ENCODE measurements at places on chromosomes 12 and 14. TPM values are rescaled to one million over a fixed set of nuclear protein-coding genes. Genes with fewer than 3 reads are reported as not detected.
A peak's percentile ranks its signal among the peaks of the same experiment; 100 is the strongest.

Gene DDHD1
- 10.7 TPM for total RNA-seq

DNA sequence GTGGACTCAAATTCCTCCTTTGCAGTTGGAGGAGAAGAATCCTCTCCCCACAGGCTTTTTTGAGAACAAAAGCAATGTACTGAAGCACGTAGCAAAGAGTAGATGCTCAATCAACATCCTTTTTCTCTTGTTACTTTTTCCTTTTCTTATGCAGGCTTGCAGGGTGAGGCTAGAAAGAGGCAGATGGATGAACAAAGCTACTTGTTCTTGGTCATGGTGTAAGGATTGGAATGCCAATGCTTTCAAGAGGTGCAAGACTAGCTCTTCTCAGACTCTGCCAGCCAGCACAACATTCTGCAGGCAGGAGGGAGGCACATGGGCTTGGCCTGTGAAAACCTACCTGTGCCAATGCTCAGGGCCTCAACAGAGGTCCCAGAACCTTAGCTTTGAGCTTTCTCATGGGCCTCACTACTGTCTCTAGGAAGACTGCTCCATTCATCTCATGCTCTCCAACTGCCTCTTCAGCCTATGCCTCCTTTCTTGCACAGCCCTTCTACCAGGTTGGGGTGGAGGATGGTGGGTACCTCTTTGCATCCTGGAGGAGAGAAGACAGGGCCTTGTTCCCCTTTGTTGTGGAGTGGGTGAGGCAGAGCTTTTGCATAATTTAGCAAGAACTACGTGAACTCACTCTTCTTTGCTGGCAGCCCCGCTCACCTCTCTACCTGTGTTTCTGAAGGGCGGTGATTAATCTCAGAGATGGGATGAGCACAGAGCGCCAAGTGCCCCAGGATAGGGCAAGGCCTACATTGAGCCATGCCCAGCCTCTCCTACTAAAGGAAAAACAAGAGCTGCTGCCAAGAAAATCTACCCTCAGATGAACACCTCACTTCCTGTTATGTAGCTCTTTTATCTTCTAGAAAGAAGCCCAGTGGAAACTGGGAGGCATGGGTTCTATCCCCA, 1119.7 kb downstream of the VRK1 start:
- DNase-seq: no peak

Gene OR10P1
- total RNA-seq: not detected

DNA sequence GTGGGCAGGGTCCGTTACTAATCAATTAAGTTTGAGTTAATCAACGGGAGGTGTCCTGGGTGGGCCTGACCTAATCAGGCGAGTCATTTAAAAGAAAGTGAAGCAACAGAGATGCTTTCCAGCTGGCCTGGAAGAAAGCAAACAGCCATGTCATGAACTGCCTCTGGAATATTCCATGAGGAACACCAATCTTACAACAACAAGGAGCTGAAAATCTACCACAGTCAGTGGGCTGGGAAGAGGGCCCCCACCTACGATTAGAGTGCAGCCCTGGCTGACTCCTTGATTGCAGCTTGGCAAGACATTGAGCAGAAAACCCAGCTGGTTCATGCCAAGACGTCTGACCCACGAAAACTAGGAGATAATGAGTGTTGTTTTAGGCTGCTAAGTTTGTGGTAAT, 56.2 kb downstream of the SSPN start:
- no peak for DNase-seq

- no peak for DNase-seq
Measured at GRCh38 chr12:132462788-132463187, 27.2 kb upstream of the FBRSL1 start.

GRCh38 chr12:128314611-128315010, 47.6 kb downstream of the TMEM132C start:
- no peak for DNase-seq

Gene CACNA1C
- total RNA-seq: not detected

Gene SMIM41
- total RNA-seq: not detected

- peak; percentile 24 for DNase-seq
Measured at GRCh38 chr12:93442411-93443340, 929 bp upstream of the UBE2N start.

DNA sequence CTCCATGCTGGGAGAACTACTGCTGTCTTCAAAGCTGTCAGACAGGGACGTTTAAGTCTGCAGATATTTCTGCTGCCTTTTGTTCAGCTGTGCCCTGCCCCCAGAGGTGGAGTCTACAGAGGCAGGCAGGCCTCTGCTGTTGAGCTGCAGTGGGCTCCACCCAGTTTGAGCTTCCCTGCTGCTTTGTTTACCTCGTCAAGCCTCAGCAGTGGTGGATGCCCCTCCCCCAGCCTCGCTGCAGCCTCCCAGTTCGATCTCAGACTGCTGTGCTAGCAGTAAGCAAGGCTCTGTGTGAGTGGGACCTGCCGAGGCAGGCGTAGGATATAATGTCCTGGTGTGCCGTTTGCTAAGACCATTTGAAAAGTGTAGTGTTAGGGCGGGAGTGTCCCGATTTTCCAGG, 31.4 kb upstream of the RFX4 start:
- DNase-seq: peak; percentile 8

DNA sequence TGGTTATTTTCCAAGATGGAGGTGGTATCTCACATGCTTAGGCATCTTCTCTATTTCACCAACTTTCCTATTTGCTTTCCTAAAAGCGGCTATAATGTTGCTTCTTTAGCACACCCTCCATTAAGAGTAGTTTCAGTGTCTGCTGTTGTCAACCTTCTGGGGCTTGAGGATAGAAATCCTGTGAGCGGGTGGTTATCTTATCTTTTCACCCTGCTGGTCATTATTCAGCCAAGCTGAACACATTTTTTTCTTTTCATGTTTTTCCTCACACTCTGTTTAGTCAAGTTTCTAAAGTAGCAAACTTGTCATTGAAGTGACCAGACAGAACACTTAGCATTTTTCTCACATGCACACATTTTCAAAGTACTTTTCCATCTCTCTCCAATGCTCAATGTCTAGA, 104.5 kb downstream of the SLC8A3 start:
- DNase-seq: no peak

DNA sequence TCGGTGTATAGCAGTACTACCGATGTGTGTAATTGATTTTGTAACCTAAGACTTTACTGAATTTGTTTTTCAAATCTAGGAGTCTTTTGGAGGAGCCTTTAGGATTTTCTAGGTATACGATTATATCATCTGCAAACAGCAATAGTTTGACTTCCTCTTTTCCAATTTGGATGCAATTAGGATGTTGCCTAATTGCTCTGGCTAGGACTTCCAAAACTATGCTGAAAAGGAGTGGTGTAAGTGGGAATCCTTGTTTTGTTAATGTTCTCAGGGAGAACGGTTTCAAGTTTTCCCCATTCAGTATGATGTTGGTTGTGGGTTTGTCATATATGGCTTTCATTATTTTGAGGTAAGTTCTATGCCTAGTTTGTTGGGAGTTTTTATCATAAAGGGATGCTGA, 171.6 kb upstream of the PDE3A start:
- DNase-seq: no peak

DNA sequence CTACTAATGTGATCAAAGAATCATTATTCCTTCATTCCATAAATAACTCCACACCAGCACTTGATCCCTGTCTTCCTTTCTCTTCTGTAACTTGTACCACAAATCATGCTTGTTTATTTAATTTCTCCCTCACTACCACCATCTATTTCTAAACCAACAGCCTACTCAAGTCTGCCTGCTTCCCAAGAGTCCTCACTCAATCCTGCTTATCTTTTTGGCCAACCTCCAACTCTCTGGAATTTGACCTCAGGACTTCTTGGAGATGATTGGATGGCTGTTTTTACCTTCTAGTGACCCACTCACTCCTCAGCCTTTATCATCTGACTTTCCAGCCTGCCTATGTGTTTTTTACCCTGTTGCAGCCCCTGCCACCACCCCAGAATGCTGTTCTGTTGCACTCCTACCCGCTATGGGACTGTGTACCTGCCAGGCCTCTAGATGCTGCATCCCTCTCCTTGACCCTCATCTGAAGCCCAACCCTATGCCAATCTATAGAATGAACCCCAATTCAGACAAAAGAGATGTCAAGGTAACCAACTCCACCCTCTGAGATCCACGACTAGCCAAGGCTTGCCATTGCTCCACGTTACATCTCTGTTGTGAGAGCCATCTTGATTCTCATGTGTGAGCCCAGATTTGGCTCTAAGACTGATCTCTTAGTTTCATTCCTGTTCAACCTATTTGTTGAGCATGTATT, 150.2 kb upstream of the PLEKHG7 start:
- no peak for DNase-seq

DNA sequence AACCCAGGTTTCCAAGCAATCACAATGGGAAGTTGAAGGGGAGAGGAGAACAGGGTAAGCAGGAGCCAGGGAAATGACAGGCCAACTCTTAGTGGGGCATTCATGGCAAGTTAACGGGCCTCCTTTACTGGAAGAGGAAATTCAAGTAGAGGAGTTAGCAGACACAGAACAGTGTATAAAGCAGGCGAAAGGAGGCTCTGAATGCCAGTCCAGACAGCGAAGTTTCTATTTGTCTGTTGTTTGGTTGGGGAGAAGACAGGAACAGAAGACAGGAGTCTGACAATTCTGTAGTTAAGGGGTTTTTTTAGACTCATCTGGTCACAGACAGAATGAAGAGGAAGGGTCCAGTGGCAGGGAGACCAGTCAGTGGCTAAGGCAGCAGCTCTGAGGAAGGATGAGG, at the start of gene ACSM4:
Gene ACSM4, plus strand, starts transcription at position 301 of the 400 bp plus-strand sequence. CDS start 260 bp downstream, outside the sequence.
- DNase-seq: no peak

Gene RD3L
- not detected for total RNA-seq

GRCh38 chr14:54498095-54498531, 9.3 kb upstream of the GMFB start:
- no peak for DNase-seq

GRCh38 chr14:61365667-61366212, 44.4 kb downstream of the PRKCH start:
- DNase-seq: no peak

Gene KRT77
- total RNA-seq: not detected

DNA sequence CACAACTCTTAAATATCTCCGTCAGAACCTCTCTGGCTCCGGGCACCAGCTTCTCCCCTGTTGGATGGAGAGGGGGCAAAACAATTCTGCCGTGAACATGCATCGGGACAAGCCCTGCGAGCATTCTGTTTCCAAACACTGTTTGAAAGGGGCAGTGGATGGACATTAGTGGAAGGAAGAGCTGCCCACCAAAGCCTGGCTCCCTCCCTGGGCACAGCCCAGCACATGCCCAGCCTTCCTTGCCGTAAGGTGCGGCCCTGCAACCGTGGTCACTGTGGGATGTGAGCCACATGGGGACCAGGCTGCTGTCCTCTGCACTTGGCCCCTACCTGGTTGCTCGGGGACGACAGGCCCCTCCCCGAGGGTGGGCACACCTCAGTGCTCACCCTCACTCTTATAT, 54.0 kb downstream of the TRAFD1 start:
- DNase-seq: no peak

DNA sequence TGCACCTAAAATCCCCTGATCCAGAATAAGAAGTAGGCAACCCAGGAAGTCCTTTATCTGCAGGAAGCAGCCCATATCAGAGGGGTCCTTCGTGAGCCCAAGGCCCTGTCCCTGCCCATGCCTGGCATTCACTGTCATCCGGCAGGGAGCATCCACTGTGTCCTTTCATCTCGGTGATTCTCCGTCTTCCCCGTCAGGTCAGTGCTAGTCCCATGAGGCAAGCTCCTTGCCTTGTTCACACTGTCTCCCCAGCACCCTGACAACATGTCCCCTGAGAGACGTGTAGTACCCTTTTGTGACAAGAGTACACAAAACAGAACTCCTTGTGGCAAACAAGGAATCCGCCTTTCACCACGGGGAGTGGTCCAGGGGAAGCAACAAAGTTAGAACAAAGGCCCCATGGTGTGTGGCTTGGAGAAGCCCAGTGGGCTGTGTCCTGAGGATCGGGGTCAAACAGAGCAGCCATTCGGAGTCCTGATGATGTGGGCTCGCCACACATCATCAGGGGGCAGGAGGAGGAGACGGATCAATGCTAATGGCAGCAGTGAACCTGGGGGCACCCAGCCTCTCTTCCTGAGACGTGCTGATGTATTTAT, 112.1 kb downstream of the DICER1 start:
- no peak for DNase-seq

DNA sequence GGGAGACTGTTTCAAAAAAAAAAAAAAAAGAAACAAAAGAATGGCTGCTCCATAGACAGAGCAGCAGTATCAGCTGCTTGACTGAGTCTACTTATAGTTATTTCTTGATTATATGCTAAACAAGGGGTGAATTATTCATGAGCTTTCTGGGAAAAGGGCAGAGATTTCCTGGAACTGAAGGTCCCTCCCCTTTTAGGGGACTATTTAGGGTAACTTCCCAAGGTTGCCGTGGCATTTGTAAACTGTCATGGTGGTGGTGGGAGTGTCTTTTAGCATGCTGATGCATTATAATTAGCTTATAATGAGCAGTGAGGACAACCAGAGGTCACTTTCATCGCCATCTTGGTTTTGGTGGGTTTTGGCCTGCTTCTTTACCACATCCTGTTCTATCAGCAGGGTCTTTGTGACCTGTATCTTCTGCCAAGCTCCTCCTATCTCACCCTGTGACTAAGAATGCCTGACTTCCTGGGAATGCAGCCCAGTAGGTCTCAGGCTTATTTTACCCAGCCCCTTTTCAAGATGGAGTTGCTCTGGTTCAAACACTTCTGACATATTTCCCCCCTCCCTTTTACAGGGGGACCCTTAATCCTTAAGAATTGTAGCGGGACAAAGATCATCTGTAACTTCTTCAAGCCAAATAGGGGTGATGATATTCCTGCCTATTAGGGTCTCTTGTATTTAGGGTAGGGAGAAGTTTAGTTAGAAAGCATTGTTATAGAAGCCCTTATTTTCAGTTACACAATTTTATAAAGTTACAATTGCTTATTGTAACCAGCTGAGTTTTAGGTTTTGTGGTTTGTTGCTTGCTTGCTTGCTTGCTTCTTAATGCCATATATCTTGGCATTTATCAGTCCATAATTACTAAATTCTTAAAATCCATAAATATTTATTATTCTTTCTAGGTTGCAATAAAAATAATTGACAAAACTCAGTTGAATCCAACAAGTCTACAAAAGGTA, 42.5 kb downstream of the MARK3 start:
- peak; percentile 52 for DNase-seq

- peak; percentile 62 for DNase-seq
Measured at GRCh38 chr14:36524874-36525745, 5.1 kb upstream of the NKX2-1 start.

DNA sequence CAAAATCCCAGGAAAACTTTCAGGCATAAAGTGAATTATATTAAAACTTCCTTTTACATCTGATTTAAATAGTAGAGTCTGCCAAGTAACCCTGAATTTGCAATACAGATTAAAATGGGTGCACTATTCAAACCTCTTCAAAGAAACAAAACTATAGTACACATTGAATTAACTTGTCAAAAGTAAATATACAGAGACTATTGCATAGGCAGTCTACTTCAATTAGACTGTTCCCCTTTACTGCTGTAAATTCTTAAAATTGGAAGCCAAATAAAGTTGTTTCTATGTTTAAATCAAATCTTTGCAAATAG, 7.1 kb downstream of the KRAS start:
- DNase-seq: no peak

Gene CHGA
- total RNA-seq: not detected

GRCh38 chr12:27602516-27602915, 78.5 kb downstream of the PPFIBP1 start:
- peak; percentile 44 for DNase-seq

- no peak for DNase-seq
Measured at GRCh38 chr14:90572441-90573150, 175.8 kb downstream of the CALM1 start.
